ENCODE measurements at places on chromosomes 11 and 22. TPM values are rescaled to one million over a fixed set of nuclear protein-coding genes. Genes with fewer than 3 reads are reported as not detected.

Gene OR2AG2
- not detected for total RNA-seq

Gene CARD18
- not detected for total RNA-seq

Gene HBB
- not detected for total RNA-seq

Gene RANGAP1
- 107 TPM for total RNA-seq

Gene ROBO4
- total RNA-seq, result not detected

Gene MB
- 11.2 TPM for total RNA-seq

Gene GPR83
- 0.07 TPM for total RNA-seq

Gene IFITM1
- total RNA-seq, result 0.52 TPM
